ENCODE measurements at places on chromosomes 11 and 22. TPM values are rescaled to one million over a fixed set of nuclear protein-coding genes. Genes with fewer than 3 reads are reported as not detected.

FAM118A gene
- 20.9 TPM for total RNA-seq

DEFB108B gene
- total RNA-seq, result not detected

MAJIN gene
- not detected for total RNA-seq

PAFAH1B2 gene
- 62.5 TPM for total RNA-seq

KDELR3 gene
- 9.2 TPM for total RNA-seq

GGT1 gene
- total RNA-seq, result 3.9 TPM

TRPM5 gene
- total RNA-seq, result not detected

PDE3B gene
- 17.8 TPM for total RNA-seq

CNIH2 gene
- not detected for total RNA-seq

PNPLA5 gene
- total RNA-seq, result not detected

EIF3M gene
- 145 TPM for total RNA-seq

NLRP14 gene
- not detected for total RNA-seq

OR51I1 gene
- not detected for total RNA-seq

PATE2 gene
- total RNA-seq, result not detected

LRRC10B gene
- 0.74 TPM for total RNA-seq

EIF4G2 gene
- 665 TPM for total RNA-seq

ACRV1 gene
- total RNA-seq, result not detected

OR51B5 gene
- not detected for total RNA-seq

NELL1 gene
- total RNA-seq, result not detected

KRTAP5-7 gene
- not detected for total RNA-seq

CRYBA4 gene
- total RNA-seq, result not detected

FOLH1 gene
- total RNA-seq, result 0.92 TPM

LARGE2 gene
- 0.32 TPM for total RNA-seq

UBQLNL gene
- total RNA-seq, result 0.16 TPM

F2 gene
- not detected for total RNA-seq

SYT9 gene
- total RNA-seq, result 0.08 TPM

IGHMBP2 gene
- 8.2 TPM for total RNA-seq

DCDC1 gene
- 0.13 TPM for total RNA-seq

FIBIN gene
- total RNA-seq, result 9.4 TPM

CARD16 gene
- 13.3 TPM for total RNA-seq

CLDN5 gene
- total RNA-seq, result 42.1 TPM

PHLDB1 gene
- 159 TPM for total RNA-seq

FZD4 gene
- 54.2 TPM for total RNA-seq

OR5P2 gene
- not detected for total RNA-seq

KCNJ5 gene
- 6.1 TPM for total RNA-seq

MMP8 gene
- 0.37 TPM for total RNA-seq

GLYAT gene
- total RNA-seq, result 8.2 TPM

APOA4 gene
- total RNA-seq, result not detected

ZNF280B gene
- 1.4 TPM for total RNA-seq

P4HA3 gene
- 0.31 TPM for total RNA-seq

HRAS gene
- total RNA-seq, result 47.9 TPM

APOL6 gene
- total RNA-seq, result 20.6 TPM

KDM4E gene
- total RNA-seq, result not detected

SPTY2D1 gene
- 10.9 TPM for total RNA-seq

HNRNPUL2 gene
- 31.0 TPM for total RNA-seq

KRTAP5-5 gene
- not detected for total RNA-seq

OR10G6 gene
- total RNA-seq, result not detected

SYT13 gene
- 9.0 TPM for total RNA-seq

ZP1 gene
- not detected for total RNA-seq

MUC5B gene
- not detected for total RNA-seq

C22orf15 gene
- not detected for total RNA-seq

CASP4 gene
- 28.4 TPM for total RNA-seq

FAT3 gene
- 0.77 TPM for total RNA-seq

Measured in left cardiac atrium (tissue), 4 donors.